ENCODE measurements at places on chromosomes 13 and 19. TPM values are rescaled to one million over a fixed set of nuclear protein-coding genes. Genes with fewer than 3 reads are reported as not detected.

DNA sequence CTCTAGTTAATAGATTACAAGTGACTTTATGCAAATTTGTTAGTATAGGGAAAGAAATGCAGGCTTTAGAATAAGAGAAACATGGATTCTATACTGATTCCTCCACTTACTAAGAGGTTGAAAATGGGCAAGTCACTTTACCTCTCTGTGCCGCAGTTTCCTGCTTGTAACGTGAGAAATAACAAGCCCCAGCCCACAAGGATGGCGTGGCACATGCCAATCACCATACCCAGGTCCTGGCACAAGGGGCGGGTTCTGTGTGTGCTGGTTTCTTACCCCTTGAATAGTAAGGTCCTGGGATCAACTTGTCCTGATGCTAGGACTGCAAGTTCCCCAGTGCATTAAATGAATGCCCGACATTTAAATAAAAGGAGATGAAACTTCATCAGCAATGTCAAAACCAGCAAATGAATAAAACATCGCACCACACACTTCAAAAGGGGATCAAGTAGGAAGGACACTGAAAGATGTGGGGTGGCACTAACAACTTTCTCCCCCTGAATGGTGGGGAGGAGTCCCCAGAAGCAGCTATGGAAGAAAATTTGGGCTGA is 7.9 kb upstream of the SIGLEC9 start:
- no peak for DNase-seq

GRCh38 chr19:41774515-41774980 is 19.2 kb downstream of the CEACAM6 start:
- DNase-seq, result no peak

DNA sequence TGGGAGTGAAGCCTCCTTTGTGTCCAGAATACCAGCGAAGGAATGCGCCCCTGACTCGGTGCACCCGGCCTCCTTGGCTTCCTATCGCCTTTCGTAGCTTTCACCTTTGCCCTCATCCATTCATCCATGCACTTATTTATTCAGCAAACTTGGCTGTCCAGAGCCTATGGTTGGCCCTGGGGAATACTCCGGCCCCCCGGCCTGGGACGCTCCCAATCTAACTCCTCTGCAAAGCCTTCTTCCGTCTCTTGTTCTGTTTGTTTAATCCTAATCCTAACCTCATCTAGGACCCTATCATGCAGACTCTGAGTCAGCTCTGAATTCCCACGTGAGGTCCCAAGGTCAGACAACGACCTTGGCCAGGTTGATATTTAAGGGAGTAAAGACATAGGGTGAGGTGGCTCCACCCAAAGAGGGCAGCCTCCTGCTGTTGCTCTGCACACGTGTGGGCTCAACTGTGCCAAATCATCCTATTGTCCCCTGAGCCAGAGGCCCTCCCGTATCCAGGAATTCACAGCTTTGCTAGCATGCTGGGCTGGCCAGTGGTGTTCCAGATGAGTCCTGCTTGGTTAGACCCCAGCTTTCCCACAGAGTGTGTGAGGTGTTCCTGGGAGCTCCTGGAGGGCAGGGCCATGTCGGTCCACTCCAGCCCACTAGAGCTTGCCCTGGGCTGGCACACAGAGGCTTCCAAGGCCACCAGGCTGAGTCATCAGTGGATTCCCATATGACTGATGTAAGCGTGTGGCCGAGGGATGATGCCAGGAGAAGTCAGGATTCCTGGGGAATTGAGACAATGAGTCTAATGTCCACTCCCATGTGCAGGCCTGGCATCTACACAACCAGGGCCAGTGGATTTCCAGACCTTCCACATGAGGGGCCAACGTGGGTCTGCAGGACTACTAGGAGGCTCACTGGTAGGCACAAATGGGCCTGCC is 6.5 kb upstream of the CCNE1 start:
- no peak for DNase-seq

DNA sequence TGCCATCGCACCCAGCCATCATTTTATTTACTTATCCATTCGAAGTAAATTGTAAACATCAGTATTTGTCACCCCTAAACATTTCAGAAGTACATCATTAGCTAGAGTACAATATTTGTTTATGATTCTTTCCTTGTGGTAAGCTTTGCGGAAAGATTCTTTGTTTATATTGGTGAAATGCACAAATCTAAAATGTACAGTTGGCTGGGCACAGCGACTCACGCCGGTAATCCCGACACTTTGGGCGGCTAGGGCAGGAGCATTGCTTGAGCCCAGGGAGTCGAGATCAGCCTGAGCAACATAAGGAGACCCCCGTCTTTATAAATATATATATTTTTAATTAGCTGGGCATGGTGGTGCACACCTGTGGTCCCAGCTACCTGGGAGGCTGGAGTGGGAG is 10.1 kb downstream of the LGALS7B start:
- no peak for DNase-seq

GRCh38 chr19:34336781-34337271 is 28.2 kb upstream of the GPI start:
- DNase-seq, result no peak

DNA sequence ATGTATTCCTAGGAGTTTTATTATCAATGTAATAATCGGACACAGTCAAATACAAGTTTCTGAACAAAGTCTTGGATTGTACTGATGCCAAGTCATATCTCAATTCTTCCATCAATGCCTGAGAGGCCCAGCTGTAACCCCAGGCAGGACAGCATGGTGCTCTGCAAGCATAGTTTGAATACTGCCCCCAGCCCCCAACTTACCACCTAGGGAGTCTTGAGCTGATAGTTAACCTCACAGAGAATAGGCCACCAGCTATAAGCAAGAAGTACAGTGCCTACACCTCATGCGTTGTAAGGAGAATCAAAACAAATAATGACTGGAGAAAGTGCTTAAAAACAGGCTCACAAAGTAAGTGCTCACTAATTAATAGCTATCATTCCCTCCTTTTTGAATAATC is 2.7 kb downstream of the PROSER1 start:
- DNase-seq, result no peak

- no peak for DNase-seq
Observed at GRCh38 chr13:95181586-95181985, 119.7 kb downstream of the ABCC4 start.

GRCh38 chr19:39595950-39596349 is 6.4 kb upstream of the LGALS13 start:
- DNase-seq, result no peak

GRCh38 chr13:35714588-35715377 is 238.3 kb upstream of the MAB21L1 start:
- DNase-seq, result no peak

GRCh38 chr13:106078191-106078590 is 457.3 kb downstream of the EFNB2 start:
- no peak for DNase-seq

DNA sequence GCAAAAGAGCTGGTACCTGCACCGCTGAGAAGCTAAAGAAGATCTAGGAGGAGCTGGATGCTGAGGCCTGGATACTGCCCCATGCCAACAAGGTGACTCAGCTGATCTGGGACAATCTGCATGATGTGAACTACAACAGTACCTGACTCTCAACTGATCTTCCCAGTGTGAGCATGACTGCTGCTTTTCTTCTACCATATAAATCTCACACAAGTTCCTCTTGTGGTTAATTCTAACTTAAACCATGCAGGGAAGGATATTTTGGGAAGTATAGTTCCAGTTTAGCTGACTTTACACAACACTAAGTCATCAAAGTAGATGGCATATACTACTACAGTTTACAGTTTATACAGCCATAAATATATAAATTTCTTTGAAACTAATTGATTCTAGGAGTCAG is 91.9 kb downstream of the SLAIN1 start:
- DNase-seq, result no peak

GRCh38 chr13:76829572-76830327 is 56.5 kb downstream of the KCTD12 start:
- DNase-seq, result no peak

DNA sequence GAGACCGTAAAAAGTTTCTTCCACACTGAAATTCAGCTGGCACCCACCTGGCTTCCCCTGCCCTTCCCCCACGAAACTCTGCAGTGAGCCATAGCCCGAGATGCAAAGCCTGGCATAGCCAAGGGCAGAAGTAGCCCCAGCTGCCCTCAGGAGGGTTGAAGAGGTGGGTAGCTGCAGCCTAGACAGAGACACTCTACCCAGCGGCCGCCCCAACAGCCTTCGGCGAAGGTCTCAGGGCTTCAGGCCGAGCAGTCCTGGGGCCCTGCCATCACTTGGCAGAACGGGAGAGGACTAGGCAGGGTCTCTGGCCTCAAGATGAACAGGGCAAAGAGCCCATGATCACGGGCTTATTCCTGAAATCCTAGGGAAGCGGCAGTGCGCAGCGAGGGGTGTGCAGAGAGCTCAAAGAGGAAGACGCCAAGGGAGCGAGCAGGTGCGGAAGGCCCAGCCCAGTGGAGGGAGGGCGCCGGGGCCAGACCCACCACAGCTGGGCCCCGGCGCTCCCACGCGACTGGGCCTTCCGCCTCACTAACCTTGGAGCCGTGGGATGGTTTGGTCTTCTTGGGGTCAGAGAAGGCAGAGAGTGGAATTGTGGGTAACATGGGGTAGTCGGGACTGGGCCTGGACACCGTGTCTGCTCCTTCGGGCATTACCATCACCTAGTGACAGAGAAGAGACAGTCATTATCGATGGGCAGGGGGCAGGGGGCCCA is 53.2 kb downstream of the MLLT1 start:
- DNase-seq, result no peak

DNA sequence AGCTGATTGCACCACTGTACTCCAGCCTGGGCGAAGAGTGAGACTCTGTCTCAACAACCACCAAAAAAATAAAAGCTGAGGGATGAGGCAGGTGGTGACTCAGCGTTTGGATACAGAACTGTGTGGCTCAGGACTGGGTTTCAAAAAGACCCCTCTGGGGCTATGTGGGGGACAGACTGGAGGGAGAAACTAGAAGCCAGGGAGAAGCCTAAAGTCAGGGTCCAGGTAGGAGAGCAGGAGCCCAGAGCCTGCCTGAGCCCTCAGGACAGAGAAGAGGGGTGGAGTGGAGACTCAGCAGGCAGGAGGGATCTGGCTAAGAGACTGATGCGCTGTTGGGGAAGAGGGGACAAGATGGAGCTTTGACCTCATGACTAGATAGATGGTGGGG is 1.8 kb upstream of the CD37 start:
- DNase-seq, result no peak

- DNase-seq, result no peak
Observed at GRCh38 chr13:79196366-79196765, 209.7 kb downstream of the RBM26 start.

GRCh38 chr13:77836423-77836822 is 82.2 kb downstream of the EDNRB start:
- DNase-seq, result no peak

DNA sequence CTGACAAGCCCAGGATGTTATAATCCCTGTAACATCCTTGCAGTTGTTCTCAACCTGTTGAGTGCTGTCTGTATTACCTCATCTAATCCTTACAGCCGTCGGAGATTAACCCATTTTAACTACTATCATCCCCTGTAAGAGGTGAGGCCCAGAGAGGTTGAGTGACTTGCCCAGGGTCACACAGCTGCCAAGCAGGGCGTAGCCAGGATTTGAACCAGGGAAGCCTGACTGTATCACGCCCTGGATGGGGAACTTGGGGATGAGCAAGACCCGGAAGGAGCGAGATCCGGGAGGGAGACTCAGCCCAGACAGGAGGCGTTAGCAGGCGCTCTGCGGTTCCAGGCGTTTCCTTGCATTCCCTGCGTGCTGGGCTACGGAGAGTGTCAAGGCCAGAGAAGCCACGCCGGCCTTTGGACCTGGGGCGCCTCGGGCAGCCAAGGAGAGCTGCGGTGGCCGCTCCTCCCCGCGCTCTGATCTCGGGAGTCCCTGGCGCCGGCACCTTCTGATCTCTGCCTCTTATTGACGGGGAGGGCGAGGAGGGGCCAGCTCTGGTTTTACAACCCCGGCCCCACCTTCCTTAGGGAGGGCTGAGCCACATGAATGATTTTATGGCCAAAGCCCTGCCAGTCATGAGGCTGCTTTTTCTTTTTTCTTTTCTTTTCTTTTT is 6.2 kb downstream of the SULT2B1 start:
- no peak for DNase-seq

- peak; percentile 87 for DNase-seq
Observed at GRCh38 chr19:58559275-58560006, 1.0 kb upstream of the UBE2M start.

- DNase-seq, result no peak
Observed at GRCh38 chr13:111202745-111203144, 87.6 kb downstream of the ARHGEF7 start.

- DNase-seq, result no peak
Observed at GRCh38 chr13:23506071-23506806, 64.0 kb upstream of the TNFRSF19 start.

DNA sequence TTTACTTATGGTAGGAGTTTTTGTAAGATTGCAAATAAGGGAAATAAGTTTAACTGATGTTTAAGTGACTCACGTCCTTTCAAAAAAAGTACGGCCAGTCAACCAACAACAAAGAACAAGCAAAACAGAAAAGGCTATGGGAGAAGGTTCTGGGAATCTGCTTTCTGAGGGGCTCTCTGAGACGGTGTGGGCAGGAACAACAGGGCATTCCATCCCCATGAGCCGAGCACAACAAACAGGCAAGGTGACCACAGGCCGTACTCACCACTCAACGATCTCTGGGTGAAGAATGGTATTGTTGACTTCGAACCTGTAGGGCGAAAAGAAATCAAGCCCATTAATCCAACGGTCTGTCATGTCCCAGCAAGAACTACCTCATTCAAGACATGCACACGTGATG is 43.8 kb downstream of the PEPD start:
- no peak for DNase-seq

DNA sequence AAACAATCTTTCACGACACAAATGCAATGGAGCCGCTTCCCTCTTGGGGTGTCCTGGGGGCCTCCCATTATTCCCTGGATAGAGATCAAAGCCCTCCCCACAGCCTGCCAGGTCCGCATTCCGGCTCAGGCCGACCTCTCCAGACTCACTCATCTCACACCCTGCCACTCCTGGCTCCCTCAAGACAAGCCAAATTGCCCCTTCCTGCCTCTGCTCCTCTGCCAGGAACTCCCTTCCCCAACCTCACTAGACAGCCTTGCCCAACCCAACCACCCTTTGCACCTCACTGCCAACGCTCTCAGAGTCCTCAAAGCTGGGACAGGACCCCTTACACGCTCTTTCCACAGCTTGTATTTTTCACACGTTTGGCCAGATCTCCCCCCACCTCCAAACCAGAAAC is 1.5 kb downstream of the ABHD17A start:
- no peak for DNase-seq

- DNase-seq, result no peak
Observed at GRCh38 chr19:49691243-49692146, 579 bp downstream of the CPT1C start.

- no peak for DNase-seq
Observed at GRCh38 chr19:55667958-55668357, 7.1 kb upstream of the EPN1 start.

The SOHLH2 gene
- total RNA-seq, result 0.84 TPM

The PRR12 gene
- total RNA-seq, result 2.8 TPM

The ZNF66 gene
- total RNA-seq, result 1.4 TPM

The NTN5 gene
- not detected for total RNA-seq

The C19orf33 gene
- total RNA-seq, result 1.6 TPM

The NANOS2 gene
- not detected for total RNA-seq

The HSD11B1L gene
- total RNA-seq, result 1.3 TPM

The PDX1 gene
- total RNA-seq, result not detected

The DNAAF3 gene
- total RNA-seq, result 0.50 TPM

The LIM2 gene
- total RNA-seq, result not detected
